CD4-positive, alpha-beta T cell treated with Interleukin-1 beta for 1 hour (primary cell): ENCODE measurements at places on chromosomes 5 and 9.

- no peak for DNase-seq
Measured at GRCh38 chr5:106140101-106140500, 1530.6 kb downstream of the EFNA5 start.

DNA sequence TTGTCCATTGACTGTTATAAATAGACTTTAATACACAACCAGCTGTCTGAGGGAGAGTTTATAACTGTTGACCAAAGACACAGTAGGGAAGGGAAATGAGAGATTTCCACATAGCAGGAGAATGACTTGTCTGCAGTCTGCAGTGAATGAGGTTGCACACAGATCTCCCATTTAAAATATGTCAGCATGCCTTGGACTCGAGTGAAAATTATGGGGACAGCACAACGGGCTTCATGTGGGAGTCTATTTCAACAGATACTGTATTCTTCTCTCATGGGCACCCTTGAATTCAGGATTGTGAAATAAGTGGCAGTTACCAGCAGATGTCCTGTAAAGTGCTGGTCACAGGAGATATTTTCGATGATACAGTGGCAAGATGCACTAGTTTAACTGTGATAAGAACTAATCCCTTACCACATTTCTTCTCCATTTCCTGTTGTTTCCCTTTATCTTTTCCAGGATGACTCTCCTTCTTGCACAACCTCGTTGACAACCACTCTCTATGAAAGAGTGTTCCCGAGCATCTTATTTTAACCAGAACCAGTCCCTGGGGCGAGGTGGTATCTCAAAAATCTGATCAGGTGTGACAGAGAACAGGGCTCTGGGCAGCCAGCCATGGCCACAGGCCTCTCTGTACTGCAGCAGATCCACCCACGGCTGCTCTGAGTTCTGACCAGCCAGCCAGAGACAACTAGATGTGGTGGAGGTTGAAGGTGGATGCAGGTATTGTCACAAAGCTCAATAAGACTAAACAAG lies 51.5 kb upstream of the MAP3K1 start:
- DNase-seq = no peak

DNA sequence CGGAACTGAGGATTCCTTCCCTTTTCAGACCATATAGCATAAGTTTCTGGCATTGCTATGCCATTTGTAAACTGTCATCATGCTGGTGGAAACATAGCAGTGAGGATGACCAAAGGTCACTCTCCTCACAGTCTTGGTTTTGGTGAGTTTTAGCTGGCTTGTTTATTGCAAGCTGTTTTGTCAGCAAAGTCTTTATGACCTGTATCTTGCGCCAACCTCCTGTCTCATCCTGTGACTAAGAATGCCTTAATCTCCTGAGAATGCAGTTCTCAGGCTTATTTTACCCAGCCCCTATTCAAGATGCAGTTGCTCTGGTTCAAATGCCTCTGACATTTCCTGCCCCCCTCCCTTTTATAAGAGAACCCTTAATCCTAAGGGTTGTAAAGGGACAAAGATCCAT lies 26.7 kb upstream of the GRIA1 start:
- DNase-seq = no peak

DNA sequence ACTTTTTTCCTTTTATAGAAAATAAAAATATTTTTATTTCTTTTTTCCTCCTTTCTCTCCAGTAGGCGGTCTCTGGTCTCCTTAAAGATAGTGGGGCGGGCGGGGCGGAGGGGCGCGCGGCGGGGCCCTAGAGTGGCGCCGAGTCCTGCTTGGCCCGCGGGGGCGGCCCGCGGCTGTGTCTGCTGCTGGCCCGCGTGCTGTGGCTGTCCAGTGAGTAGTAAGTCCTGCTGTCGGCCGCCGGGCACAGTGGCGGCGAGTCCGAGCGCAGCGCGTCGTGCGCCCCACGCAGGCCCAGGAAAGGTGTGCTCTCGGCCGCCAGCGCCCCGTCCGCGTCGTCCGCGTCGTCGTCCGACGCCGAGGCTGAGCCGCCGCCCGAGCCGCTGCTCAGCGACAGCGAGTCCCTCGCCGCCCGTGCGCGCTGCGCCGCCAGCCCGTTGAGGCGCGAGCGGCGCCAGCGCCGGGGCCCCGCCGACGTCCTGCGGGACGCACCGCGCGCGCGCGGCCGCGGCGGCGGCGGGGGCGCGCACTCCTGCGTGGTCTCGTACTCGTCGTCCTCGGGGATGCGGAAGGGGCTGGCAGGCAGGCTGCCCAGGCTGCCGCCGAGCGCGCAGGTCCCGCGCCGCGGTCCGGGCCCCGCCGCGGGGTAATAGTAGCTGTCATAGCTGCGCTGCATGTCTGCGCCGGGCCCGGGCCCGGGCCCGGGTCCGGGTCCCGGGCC lies 52.3 kb downstream of the PSD2 start:
- DNase-seq = peak; percentile 85

DNA sequence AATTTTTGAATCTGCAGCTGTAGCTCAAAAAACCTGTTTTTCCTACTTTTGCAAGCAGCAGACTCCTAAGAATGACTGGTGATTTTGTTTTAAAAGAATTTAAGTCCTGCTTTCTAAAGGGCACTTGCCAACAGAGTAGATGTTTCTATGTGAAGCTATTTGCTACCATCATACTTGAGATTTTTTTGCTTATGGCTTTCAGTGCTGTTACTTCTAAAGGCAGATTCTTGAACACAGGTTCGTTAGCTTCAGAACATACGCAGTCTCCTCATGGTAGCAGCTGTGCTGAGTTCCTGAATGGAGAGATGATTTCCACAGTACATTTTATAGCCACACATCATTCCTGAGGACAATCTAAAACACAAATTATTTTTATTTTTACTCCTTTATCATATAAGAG lies 24.4 kb upstream of the ELL2 start:
- DNase-seq = no peak

DNA sequence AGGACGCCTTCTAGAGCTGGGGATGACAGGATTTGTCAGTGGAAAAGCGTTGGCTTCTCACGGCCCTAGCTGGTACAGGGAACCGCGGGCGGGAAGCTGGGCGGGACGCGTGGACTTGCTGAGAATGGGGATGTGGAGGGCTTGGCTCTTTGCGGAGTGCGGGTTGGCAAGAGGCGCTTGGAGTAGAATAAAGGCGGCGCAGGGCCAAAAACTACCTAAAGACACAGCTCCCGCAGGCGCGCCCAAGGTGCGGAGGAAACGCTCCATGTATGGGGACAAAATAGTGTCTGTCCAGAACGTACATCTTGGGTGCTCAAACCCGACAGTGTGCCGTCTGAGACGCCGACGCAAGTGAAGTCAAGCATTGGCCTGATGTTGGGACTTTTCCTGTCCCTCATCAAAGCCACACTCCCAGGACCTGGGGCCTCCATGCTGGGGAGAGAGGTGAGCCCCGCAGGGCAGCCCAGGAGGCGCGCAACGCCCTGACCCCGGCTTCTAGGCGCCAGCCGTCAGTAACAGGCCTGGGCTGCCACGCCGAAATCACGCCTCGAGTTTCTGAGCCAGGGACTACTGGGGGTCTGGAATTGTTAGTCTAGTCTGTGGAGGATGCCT lies 1.6 kb upstream of the NKX2-5 start:
- DNase-seq = no peak

GRCh38 chr9:107161338-107161737 lies 121.7 kb upstream of the RAD23B start:
- DNase-seq = no peak
